Left hindlimb (tissue), 1 donor: ENCODE measurements at places on chromosomes 2 and 18.

GRCh38 chr18:57798713-57799373 lies 4.3 kb downstream of the ATP8B1 start:
- DNase-seq: no peak

GRCh38 chr18:74530584-74530862 lies 3.8 kb upstream of the CNDP1 start:
- no peak for DNase-seq

DNA sequence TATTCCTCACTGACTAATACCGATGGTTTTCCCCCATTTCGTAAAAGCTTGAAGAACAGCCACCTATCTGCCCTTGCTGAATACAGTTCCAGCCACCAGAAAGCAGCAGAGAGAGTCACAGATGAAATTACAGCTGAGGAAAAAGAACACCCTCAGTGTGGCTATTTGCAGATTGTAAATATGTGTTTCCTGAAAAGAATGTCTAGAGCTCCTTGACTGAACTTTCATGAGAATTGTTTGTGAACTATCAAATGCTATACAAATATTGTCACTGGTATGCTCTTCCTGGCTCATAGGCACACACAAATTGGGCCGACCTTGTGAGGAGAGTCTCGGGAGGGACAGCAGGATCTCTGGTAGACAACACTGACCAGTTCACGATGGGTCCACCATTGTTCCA lies 58.1 kb upstream of the TTC39C start:
- DNase-seq: no peak

GRCh38 chr2:28729698-28730097 lies 21.9 kb upstream of the PPP1CB start:
- DNase-seq: no peak

DNA sequence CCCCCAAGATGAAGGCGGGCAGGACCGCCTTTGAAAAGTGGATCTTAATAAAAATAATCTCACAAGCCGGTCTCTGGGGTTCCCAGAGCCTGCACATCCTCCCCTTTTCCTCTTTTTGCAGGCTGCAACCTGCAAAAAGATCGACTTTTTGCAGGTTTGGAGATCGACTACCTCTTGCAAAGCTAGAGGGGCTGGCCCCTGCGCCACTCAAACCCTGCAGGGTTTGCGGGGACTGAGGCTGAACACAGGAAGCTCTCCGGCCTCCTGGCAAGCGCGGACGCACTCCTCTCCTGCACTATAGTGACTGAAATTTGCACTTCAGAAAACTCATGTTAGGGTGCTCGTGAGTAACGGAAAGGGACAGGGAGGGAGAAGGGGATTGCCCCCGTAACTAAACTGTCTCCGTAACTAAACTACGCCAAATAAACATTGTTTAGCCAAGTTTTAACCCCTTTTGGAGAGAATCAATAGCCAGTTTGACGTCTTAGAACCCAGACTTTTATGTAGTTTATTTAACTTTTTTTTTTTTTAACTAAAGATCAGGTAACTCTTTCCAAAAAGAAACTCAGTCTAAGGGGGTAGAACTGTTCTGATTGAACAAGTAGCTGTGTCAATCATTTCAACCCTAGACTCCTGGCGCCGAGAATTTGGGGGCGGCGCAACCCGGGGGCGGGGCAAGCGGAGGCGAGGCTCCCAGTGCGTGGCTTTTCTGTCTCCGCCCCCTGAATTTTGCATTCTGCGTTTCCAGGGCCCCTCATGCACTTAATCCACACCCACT lies 2.5 kb downstream of the IGFBP5 start:
- peak; percentile 95 for DNase-seq

DNA sequence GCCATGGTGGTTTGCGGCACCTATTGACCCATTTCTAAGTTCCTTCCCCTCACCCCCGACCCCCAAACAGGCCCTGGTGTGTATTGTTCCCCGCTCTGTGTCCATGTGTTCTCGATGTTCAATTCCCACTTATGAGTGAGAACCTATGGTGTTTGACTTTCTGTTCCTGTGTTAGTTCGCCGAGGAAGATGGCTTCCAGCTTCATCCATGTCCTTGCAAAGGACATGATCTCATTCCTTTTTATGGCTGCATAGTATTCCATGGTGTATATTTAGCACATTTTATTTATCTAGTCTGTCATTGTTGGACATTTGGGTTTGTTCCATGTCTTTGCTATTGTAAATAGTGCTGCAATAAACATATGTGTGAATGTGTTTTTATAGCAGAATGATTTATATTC lies 183.6 kb downstream of the GBX2 start:
- no peak for DNase-seq

- no peak for DNase-seq
Observed at GRCh38 chr2:220394433-220394832, 767.0 kb downstream of the SLC4A3 start.

DNA sequence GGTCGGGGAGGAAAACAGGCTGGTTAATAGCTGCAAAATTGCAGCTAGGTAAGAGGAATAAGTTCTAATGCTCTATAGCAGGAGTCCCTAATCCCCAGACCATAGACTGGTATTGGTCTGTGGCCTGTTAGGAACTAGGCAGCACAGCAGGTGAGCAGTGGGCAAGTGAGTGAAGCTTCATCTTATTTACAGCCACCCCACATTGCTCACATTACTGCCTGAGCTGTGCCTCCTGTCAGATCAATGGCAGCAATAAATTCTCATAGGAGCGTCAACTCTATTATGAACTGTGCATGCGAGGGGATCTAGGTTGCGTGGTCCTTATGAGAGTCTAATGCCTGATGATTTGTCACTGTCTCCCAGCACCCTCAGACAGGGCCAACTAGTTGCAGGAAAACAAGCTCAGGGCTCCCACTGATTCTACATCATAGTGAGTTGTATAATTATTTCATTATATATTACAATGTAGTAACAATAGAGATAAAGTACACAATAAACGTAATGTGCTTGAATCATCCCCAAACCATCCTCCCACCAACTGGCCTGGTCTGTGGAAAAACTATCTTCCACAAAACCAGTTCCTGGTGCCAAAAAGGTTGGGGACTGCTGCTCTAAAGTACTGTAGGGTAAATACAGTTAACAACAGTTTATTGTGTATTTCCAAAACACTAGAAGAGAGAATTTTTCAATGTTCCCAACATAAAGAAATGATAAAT lies 91.7 kb upstream of the TFCP2L1 start:
- no peak for DNase-seq

GRCh38 chr18:27843783-27844777 lies 332.9 kb downstream of the CDH2 start:
- DNase-seq: no peak

- no peak for DNase-seq
Observed at GRCh38 chr2:127637725-127638252, 8.2 kb upstream of the GPR17 start.

GRCh38 chr2:120384486-120385354 lies 38.8 kb downstream of the INHBB start:
- peak; percentile 1 for DNase-seq

DNA sequence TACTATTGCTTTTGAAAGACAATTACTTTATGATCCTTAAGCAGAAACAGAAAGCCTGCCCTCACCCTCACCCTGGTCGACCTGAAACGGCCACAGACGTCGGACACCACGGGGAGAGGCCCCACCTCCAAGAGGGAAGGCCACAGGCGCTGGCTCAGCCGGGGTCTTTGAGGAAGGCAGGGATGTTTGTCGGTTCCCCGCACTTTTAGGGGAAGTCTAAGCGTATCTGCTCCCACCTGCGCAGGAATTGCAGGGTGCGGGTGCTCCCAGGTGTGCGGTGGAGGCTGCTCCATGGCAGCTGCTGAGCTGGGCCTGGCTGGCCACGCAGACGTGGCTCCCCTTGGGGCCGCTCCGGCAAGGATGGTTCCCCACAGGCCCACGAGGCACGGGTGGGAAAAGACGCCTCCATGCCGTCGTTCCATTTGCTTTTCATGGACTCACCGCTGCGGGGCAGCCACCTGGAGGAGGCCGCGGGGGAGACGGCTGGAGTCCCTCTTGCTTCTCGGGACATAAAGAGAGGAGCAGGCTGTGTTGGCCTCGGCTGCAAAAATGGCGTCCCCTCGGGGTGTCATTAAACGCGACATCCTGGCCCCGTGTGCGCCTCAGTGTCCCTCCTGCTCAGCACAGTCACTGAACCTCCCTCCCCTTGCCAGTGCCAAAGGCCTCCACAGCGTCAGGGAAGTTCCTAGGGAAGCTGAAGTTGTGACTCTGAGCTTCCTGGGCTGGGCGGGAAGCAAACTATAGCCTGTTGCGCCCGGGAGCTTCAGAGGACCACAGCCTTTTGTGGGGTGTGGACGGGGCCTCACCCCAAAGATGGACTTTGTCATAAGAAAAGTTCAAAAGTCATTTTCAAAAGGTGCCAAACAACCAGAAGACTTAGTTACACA lies 63.4 kb downstream of the NFATC1 start:
- DNase-seq: no peak

DNA sequence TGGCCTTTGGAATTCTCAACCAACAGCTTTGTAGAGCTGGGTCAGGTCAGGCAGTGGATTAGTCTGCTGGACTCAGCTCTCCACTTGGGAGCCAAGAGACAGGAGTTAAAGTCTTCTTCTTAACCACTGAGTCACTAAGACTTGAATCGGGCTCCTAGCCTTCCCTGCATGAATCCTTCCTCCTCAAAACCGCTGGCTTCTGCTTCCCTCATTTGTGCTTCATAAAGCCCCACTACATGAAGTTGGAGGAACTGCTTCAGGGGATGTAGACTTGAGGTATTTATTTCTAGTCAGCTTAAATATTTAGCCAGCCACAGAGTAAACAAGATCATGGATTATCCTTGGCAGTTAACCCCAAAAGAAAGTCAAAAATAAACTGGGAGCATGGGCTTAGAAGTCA lies 536.3 kb upstream of the TNP1 start:
- no peak for DNase-seq

DNA sequence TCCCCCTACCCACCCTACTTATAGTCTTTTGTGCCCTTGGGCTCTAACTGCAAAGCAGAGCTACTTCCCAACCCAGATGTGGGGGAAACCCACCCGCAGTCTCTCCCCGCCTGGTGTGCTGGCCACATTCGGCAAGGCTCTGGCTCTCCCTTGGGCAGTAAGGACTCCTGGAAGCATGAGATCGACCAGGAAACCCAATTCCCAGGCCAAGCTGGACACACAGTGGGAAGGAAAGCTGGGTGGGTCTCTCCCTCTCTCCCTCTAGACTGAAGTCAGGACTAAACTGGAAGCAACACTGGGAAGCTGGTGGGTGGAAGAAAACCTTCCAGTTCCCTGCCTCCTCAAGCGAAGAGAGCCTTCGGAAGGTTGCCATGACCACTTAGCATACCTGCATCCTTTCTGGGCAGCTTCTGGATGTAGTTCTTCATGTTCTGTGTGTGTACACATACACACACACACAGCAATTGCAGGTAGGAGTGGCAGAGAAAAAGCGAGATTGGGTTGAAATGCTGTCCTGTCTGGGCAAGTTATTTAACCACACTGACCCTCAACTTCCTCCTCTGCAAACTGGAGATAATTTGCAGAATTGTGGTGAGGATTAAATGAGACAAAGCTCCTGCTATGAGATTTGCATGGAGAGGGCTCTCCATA lies 33.9 kb downstream of the ZBTB7C start:
- no peak for DNase-seq

DNA sequence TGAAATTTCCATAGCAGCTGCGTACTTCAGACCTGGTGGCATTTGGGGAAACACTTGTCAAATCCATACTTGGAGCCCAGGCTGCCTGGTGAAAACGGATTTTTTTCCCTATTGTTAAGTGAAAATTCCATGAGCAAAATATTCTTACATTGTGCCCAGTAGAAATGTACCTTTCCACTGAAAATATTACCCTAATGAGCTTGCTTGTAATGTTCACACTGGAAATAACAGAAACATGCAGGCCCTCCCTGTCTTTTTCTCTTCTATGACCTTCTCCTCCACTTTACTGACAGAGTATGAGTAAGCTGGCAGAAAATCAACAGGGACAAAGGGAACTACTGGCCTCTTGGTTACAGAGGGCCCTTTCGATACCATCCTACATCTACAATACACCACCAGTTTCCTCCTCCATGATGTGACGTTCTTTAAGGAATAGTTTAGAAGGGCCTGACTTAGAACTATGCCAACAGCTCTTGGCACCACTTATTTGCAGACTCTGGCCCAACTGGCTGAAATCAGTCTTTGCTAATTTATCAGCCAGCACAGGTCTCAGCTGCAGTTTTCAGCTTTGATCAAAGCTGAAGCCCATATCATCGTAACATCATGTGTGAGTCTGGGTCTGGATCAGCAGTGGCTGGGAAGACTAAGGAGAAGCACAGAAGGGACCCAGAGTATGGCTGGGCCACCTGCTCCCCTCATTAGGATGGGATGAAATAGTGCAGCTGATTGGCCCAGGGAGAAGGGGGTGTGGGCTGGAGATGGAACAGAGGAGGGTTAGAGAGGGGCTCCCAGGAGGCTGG lies 272.2 kb upstream of the ID2 start:
- no peak for DNase-seq

DNA sequence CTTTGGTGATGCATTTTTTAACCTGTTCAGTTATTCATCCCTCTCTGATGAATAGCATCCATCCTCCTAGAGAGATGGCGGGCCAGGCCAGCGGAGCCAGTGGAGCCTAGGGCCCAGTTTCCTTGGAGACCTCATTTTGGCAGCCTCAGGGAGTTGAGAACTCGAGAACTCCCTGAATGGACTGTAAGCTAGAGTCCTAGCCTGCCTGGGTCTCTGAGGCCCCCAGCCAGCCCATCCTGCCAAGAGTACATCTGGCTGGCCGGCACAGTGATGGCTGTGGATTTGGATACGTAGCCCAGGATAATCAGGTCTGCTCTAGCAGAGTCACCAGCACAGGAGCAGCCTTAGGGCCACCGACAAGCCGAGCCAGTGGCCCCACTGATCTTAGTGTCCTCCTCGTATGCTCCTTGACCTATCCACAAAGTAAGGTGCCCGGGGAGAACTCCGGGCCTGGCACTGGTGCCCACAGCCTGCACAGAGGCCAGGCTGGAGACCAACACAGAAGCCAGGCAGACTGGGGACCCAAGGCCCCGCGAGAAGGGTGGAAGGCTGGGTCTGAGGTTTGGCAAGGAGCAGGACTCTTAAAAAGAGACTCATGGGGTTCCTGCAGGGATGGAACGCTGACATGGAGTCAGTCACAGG lies 110.5 kb upstream of the MCFD2 start:
- DNase-seq: no peak

DNA sequence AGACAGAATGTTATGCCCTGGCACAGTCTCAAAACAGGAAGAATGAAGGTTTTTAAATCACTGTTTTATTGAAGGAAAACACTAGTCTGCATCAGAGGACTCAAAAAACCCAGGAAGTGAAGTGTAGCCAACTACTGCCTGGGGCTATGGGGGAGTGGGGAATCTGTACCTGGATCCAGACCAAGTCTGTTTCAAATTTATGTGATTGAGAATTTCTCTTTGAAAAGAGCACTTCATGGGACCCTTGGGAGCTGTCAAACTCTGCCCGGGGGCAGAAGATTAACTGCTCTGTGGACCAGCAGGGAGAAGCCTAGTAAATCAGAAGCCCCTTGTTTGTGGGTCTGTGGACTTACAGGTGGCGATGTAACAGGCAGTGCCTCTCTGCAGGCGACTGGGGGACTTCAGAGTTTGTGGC lies 45.3 kb upstream of the TANC1 start:
- no peak for DNase-seq

- DNase-seq: no peak
Observed at GRCh38 chr2:144972676-144973075, 452.8 kb upstream of the ZEB2 start.

- DNase-seq: no peak
Observed at GRCh38 chr2:177692783-177693269, 300.3 kb downstream of the AGPS start.

GRCh38 chr2:220273082-220273481 lies 645.7 kb downstream of the SLC4A3 start:
- DNase-seq: no peak
